SK-N-SH treated with all-trans-retinoic acid at 6 μM for 48 hours (cell line): ENCODE measurements at places on chromosomes 7 and 10.
A peak's percentile ranks its signal among the peaks of the same experiment; 100 is the strongest.

DNA sequence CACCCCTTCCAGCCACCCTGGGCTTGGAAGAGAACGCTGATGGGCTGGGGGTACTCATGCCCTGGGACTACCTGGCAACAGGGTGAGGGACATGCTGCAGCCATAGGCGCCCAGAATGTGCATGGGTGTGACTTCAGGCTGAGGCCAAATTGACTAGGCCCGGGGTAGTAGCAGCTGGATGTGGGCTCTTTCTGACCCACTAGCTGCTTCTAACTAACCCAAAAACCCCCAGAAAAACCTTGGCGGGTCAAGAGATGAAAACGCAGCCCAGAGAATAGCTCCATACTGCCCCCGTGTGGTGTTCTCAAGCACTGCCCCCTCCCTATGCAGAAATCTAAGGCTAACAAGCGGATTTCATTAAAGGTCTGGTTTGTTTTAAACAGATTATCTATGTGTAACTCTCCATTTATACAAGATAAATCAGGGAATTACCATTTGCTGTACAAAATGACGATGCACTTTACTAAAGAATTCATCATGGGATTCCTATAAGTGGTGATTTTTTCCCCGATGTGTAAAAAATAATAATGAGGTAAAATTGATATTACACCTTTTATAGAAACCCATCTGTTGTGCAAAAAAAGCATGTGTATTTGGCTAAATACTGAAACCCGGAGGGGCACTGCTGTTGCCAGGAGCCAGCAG lies 4.2 kb downstream of the SMARCD3 start:
- ATAC-seq, result peak; percentile 36

GRCh38 chr10:74177140-74177677 lies 26.2 kb downstream of the ADK start:
- ATAC-seq, result peak; percentile 40

- 0 out of 3 replicates have a peak, but pooled peaks have one; percentile 14 for ATAC-seq
These were observed 4.2 kb upstream of the CCNY start for GRCh38 chr10:35331894-35332640.

GRCh38 chr7:158587162-158588084 lies at the start of gene PTPRN2:
Gene PTPRN2 (minus strand): TSS chr7:158587823.
- ATAC-seq, result peak; percentile 73

GRCh38 chr7:25732766-25733217 lies 419.2 kb upstream of the NFE2L3 start:
- no peak for ATAC-seq
